ENCODE measurements at places on chromosomes 2 and 18. TPM values are rescaled to one million over a fixed set of nuclear protein-coding genes. Genes with fewer than 3 reads are reported as not detected.

DNA sequence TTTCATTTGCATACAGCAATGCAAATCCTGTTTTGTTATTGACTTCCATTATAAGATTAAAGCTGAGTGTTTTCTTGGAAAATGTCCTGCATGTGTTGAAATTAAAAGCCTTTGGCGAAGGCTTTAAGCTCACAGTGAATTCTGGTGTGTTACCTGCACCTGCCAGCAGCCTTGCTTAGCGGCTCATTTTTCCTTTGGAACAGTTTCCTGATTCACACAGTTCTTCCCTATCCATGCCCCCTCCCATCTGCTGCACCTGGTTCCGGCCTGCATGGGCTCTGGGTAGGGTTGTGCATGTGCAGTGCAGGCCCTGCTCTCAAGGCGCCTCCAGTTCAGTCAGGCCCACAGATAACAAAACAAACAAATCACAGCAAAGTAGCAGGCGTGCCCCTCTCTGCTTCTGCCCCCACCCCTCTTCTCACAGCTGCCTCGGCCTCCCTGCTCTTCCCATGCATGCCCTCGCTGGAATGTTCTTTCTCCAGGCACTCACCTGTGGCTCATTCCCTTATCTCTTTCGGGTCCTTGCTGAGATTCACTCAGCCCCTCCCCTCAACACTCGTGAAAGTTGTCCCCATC, 15.8 kb downstream of the MTCL1 start:
- no peak overlapping the region for H3K27ac ChIP-seq
- H3K36me3 ChIP-seq: no peaks in the 10 kb centered on the region
- no peak overlapping the region for H3K4me3 ChIP-seq

GRCh38 chr2:11379558-11379957, 35.1 kb upstream of the ROCK2 start:
- H3K36me3 ChIP-seq: no peaks in the 10 kb centered on the region
- no peaks in the 10 kb centered on the region for H3K27me3 ChIP-seq
- H3K4me3 ChIP-seq: no peak overlapping the region
- no peak overlapping the region for H3K27ac ChIP-seq
- H3K4me1 ChIP-seq: no peaks in the 10 kb centered on the region

GRCh38 chr2:237742191-237742590, 56.4 kb upstream of the RBM44 start:
- H3K27ac ChIP-seq: no peak overlapping the region
- H3K36me3 ChIP-seq: no peaks in the 10 kb centered on the region
- no peaks in the 10 kb centered on the region for H3K27me3 ChIP-seq
- H3K4me3 ChIP-seq: no peak overlapping the region
- DNase-seq: no peak
- H3K4me1 ChIP-seq: peaks cover 5% of the 10 kb centered on the region

The PTPN4 gene
- total RNA-seq: 35.2 TPM

The CCDC74A gene
- total RNA-seq: 7.3 TPM

Data from ovary (tissue), 10 donors.